ENCODE measurements at places on chromosomes 1 and 21.

GRCh38 chr1:56931686-56932085 lies 34.1 kb downstream of the C8B start:
- DNase-seq = no peak

GRCh38 chr1:230080822-230081221 lies 13.8 kb downstream of the GALNT2 start:
- DNase-seq = no peak

GRCh38 chr1:172561252-172561651 lies 28.3 kb downstream of the SUCO start:
- no peak for DNase-seq

- DNase-seq = no peak
These were observed at the start of gene TRNP1 for GRCh38 chr1:26993237-26994019. TSS of gene TRNP1 (plus strand) at chr1:26993692. CDS start at chr1:26993787, 95 bp downstream.

DNA sequence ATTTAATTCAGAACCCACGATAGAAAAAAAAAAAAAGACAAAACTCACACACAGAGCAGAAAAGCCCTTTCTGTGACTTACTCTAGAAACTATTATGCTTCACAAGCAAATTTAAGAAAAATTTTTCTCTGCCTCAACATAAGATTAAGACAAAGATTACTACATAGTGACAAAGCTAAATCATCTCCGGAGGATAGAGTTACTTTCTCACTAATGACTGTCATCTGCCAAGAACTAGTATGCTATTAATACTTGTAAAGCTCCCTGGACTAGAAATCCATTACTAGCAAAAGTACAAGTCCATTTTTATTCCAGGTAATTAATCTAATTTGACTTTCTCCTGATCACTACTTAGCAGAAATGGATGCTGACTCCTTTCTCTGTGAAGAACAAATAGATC lies 25.9 kb downstream of the GREM2 start:
- no peak for DNase-seq

GRCh38 chr1:226862890-226863289 lies 7.5 kb upstream of the PSEN2 start:
- DNase-seq = no peak

DNA sequence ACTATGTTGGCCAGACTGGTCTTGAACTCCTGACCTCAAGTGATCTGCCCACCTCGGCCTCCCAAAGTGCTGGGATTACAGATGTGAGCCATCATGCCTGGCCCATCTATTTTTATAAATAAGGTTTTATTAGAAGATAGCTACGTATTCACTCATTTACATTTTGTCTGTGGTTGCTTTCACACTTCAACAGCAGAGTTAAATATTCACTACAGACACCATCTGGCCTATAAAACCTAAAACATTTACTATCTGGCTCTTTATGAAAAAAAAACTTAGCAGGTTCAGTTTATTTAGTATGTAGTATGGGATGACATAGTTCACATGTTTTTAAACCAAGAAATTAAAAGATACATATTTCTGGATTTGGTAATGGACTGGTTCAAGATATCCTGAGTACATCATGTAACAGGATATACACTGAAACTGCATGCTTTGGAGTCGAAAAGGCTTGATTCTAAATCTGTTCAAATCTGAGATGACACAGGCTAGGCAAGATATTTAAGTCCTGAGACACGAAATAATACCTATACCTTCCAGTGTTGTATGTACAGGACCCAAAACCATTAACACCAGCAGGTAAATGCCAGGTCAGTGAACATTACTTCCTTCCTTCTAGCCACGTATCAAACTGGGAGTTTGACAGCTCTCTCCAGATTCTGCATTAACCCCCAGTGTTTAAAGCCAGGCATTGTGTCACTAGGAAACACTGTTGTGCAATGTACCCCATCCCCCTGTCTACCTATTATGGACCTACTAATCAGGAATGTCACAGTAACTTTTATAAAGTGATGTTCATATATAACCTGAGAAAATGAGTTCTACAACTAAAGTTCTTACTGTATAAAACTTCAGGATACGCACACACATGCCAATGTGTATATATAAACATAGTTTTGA lies 54.3 kb upstream of the SDC3 start:
- no peak for DNase-seq

- DNase-seq = no peak
These were observed 6.1 kb downstream of the ADAMTS4 start for GRCh38 chr1:161192476-161193465.

DNA sequence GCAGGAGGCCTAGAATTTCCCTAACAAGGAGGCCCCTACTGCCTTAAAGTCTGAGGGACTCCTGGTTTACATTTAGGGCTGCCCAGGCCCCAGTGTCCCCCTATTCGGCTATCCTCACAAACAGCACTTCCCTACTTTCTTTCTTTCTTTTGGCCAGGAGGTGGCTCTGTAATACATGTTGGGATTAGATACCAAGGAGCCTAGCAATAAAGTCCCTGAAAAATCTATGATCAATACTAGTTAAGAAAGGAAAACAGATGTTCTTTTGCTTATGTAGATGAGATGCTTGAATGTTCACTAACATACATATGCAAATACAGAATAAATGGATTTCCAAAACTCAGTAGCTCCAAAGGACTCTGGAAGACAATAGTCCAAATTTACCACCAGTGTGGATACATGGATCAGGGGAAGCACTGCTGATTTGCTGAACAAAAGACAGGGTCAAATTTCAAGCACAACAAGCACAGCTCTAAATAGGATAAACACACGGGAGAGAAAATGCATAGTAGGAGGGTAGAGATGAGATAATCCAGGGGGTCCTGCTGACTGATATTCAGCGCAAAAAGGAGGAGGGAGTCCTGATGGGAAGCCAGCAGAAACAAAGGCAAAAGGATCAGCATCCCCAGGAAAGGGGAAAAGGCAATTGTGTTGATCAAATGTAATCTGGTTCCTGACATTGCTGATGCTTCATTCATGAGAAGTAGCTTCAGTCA lies 240.0 kb downstream of the NUF2 start:
- no peak for DNase-seq

GRCh38 chr1:68000191-68000590 lies 50.2 kb downstream of the DIRAS3 start:
- DNase-seq = no peak

- no peak for DNase-seq
These were observed 55.6 kb downstream of the PEX14 start for GRCh38 chr1:10530281-10530740.

- peak; percentile 33 for DNase-seq
These were observed 212.4 kb upstream of the USP24 start for GRCh38 chr1:55427606-55428005.

DNA sequence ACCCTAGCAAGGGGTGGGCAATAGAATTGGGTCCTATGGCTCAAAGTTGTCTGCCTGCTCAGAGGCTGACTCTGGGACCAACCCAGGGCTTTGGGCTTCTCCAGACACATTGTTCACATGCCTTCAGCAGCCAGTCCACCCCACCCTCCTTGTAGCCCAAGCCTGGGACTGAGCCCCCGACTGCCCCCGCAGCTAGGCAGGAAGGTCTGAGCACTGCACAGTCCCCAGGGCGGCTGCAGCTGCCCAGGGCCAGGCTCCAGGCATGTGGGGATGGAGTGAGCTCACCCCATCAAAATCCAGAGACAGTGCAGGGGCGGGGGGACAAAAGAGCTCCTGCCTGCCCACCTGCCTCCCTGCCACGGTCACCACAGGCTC lies 35.6 kb downstream of the HSPG2 start:
- no peak for DNase-seq

DNA sequence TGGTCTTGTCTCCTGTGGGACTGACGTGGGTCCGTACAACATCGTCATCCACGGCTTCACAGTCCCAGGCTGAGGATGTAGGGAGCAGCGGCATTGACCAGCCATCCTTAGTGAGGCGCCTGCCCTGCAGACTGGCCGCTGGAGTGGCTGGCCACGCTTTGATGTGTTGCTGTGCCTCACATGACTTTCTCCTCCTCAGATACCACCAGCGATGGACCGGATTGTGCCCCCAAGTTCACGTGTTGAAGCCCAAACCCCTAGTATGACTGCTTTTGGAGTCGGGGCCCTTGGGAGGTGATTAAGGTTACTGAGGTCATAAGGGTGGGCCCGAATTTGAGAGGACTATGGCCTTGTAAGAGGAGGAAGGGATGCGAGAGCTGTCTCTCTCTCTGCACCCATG lies 122.5 kb downstream of the PCBP3 start:
- DNase-seq = no peak

DNA sequence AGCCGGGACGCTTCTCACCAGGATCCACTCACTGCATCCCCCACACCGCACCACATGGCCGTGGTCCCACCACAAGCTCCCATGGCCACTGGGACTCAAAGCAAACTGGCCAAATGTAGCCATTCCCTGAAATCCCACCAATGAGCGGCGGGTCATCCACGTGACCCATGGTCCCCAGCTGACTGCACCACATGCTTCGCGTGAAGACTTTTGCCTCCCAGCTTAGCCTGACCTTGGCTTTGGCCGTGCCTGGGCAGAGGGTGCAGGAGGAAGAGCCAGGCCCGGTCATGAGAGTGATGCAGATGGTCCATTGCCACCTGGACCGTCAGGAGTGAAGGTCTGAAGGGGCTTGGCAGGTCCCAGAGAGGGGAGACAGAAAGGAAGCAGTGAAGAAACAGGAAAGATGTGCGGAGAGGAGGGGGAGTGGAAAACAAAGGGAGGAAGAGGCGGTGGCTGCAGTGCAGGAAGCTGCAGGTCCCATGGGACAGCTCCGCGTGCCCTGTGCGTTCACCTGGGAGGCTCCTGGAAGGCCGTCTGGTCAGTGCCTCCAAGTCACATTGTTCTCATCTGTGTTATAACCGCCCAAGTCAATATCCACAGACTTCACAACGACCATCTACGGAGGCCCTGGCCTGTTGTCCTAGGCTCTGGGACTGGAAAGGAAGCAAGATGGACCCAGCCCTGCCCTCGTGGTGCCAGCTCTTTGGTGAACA lies 167.8 kb upstream of the AJAP1 start:
- DNase-seq = no peak

DNA sequence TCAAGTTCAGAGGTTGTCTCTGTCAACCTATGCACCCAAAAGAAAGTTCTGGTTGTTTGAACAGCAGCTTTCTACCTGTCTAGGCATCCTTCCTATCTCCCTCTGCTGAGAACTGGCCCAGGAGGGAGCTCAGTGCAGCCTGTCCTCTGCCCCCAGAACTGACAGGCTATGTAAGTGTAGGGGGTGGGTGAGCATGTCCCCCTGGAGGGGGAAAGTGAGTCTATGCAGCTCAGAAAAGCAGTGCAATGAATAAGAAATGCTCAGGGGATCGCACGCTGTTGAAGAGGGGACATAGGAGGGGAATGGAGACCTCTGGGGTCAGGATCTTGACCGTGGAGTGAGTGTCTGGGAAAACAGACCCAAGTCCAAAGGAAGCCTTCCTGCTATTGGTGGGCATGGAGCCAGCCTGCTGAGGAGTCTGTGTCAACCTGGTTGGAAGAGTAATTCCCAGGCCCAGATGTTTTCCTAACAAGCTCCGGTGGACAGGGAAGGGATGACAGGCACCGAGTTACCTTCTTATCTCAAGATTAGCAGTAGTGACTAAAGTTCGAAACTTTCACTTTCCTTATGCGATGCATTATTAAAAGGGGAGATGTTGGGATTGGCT lies 26.1 kb upstream of the FHAD1 start:
- no peak for DNase-seq

GRCh38 chr1:44110916-44111315 lies 7.7 kb upstream of the KLF17 start:
- no peak for DNase-seq

GRCh38 chr1:231601824-231602672 lies 24.5 kb upstream of the DISC1 start:
- DNase-seq = no peak

DNA sequence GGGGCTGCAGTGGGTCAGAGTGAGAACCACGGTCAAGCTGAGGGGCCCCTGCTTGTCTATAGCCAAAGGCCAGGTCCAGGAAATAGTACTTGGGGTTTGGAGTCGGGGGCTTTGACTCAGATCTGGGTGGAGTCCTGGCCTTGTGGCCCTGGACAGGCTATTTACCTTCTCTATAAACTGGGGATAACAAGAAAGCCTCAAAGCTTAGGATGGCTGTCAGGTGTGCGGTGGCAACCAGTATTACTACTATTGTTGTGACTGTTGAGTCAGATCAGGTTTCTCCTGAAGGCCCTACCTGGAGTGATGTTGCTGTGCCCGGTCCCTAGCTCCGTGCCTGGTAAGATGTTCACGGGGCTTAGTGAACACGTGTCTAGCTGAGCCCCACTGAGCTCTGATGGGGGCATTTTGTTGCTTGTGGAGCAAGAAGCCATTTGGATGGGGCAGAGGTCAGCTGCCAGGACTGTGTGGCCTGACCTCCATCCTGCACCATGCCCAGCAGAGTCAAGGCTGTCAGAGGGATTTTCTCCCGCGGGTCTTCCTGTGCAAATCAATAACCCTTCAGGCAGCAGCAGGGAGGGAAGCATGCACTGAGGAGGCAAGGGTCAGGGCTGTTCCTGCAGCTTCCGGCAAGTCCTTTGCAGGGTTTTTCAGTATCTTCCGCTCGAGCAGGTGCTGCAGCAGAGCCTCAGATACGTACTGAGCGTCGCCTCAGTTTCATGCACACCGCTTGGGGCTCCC lies 170.3 kb downstream of the CAMTA1 start:
- DNase-seq = no peak
